Activated CD4-positive, alpha-beta memory T cell treated with anti-CD3 and anti-CD28 coated beads for 36 hours (primary cell): ENCODE measurements at places on chromosomes 5 and 9. TPM values are rescaled to one million over a fixed set of nuclear protein-coding genes. Genes with fewer than 3 reads are reported as not detected.

DNA sequence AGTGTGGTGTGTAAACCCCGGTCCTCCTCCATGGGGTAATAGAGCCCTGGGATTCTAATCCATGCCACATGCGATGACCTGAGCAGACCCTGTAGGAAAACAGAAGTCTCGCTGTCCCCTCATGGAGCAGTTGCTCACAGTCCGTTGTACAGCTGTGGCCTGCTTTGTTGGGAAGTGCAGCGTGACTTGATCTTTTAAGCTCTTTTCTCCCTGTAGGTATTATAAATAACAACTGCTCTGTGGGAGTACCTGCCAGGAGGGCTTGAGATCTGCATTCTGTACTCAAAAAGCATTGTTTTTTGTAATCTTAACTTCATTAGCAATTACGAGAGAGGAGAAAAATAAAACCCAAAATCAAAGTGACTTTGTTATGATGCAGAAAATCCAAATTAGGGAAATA, 17.3 kb downstream of the MEGF10 start:
- H3K36me3 ChIP-seq, result no peaks in the 10 kb centered on the region
- H3K27ac ChIP-seq, result no peak overlapping the region
- H3K4me1 ChIP-seq, result no peaks in the 10 kb centered on the region

- H3K27me3 ChIP-seq, result no peaks in the 10 kb centered on the region
- no peak overlapping the region for H3K27ac ChIP-seq
- H3K36me3 ChIP-seq, result no peaks in the 10 kb centered on the region
Measured at GRCh38 chr5:106780355-106780754, 890.4 kb downstream of the EFNA5 start.

GRCh38 chr9:131630205-131630831, 85.0 kb downstream of the PRRT1B start:
- peaks cover 43% of the 10 kb centered on the region for H3K36me3 ChIP-seq
- no peaks in the 10 kb centered on the region for H3K27me3 ChIP-seq
- H3K4me1 ChIP-seq, result peaks cover 59% of the 10 kb centered on the region
- peak overlapping the region; percentile 80 for H3K27ac ChIP-seq
- no peak overlapping the region for H3K4me3 ChIP-seq

- peak overlapping the region; percentile 49 for H3K27ac ChIP-seq
- H3K4me1 ChIP-seq, result peaks cover 48% of the 10 kb centered on the region
- H3K4me3 ChIP-seq, result peak overlapping the region; percentile 51
- H3K27me3 ChIP-seq, result peaks cover 7% of the 10 kb centered on the region
Measured at GRCh38 chr9:126471084-126471624, 142.6 kb upstream of the LMX1B start.

DNA sequence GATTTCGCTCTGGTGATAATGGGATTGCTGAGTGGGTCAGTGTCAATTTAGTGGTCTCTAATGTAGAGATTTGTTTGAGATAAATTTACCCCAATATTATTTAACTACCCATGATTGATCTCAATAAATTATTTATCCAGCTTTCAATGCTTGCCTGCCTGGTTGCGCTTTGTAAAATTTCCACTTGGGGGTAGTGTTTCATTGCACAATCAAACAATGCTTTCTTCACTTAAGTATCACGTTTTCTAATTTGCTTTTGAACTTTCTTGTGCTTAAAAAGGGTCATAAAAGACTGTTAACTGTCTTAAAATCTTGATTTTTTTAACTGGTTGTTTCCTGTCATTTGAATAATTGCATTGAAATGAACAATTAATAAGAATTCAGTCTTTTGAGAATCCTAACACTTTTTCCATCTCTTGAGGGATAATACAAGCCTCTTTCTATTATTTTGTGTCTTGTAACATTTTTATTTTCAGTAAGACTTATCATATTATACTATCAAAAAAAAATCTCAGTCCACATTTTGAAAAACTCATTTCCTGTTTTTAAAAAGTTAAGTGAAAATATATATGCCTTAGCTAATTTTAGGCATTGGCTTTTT, 18.7 kb downstream of the HSD17B4 start:
- no peaks in the 10 kb centered on the region for H3K27me3 ChIP-seq
- H3K4me1 ChIP-seq, result peaks cover 9% of the 10 kb centered on the region
- H3K4me3 ChIP-seq, result no peak overlapping the region
- H3K27ac ChIP-seq, result no peak overlapping the region

DNA sequence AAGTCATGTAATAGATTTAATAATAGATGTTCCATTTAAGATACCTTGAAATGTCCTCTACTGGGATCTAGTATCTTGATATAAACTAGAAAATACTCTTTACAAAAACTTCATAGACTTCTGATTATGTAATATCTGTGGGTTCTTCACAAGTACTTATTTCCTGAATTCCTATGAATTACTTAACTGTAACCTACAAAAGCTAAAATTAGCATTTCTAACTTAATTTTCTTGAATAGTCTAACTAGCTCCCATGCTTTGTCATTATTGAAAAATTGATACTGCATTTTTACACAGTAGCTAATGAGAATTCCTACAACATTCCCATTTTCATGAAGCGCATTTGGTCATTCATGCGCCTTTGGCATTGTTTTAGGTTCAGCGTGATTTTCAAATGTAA, 1828.2 kb downstream of the MAT2B start:
- no peaks in the 10 kb centered on the region for H3K4me1 ChIP-seq
- no peaks in the 10 kb centered on the region for H3K36me3 ChIP-seq
- no peaks in the 10 kb centered on the region for H3K27me3 ChIP-seq
- no peak overlapping the region for H3K27ac ChIP-seq
- no peak overlapping the region for H3K4me3 ChIP-seq
- DNase-seq, result no peak

- no peaks in the 10 kb centered on the region for H3K4me1 ChIP-seq
- no peak for DNase-seq
- H3K4me3 ChIP-seq, result no peak overlapping the region
- H3K27me3 ChIP-seq, result no peaks in the 10 kb centered on the region
Measured at GRCh38 chr5:179225387-179225786, 119.9 kb downstream of the ADAMTS2 start.

DNA sequence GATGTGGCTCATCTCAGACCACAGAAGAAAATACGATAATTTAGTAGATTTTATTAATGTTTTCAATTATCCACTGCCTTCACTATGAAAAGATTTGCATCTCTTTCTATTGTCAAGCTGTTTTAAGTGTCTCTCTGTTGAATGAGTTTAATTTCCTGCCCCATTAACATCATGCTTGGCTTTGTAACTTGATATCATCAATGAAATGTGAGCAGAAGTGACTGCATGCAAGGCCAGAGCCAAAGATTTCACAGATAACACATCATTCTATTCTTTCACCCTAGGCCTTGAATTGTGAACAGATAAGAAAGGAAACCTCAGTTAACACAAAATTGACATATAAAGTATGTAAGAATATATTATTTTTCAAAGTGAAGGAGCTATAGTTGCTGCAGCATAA, 986.4 kb upstream of the CDH18 start:
- no peak overlapping the region for H3K4me3 ChIP-seq
- H3K27me3 ChIP-seq, result no peaks in the 10 kb centered on the region
- H3K27ac ChIP-seq, result no peak overlapping the region

DNA sequence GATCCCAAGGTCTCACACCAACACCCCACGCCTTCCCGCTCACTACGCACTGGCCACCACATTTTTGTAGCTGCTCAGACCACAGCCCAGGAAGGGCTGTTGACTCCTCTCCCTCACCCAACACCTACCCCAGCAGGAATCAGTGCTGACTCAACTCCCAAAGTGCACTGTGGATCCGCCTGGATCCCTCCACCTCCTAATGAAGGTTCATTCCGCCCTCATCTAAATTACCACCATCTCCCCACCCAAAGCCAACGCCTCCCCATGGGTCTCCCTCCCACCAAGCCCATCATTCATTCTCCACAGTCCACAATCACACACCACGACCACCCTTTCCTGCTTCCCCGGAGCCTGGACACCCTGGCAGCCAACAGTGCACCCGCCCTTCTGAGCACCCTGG, 57.8 kb downstream of the OLFM1 start:
- H3K27ac ChIP-seq, result no peak overlapping the region
- peaks cover 21% of the 10 kb centered on the region for H3K27me3 ChIP-seq
- no peaks in the 10 kb centered on the region for H3K4me1 ChIP-seq
- no peak overlapping the region for H3K4me3 ChIP-seq

- H3K4me3 ChIP-seq, result no peak overlapping the region
- H3K4me1 ChIP-seq, result no peaks in the 10 kb centered on the region
- H3K36me3 ChIP-seq, result no peaks in the 10 kb centered on the region
- no peak for DNase-seq
- no peaks in the 10 kb centered on the region for H3K27me3 ChIP-seq
Measured at GRCh38 chr5:95251185-95251584, 33.7 kb downstream of the MCTP1 start.

DNA sequence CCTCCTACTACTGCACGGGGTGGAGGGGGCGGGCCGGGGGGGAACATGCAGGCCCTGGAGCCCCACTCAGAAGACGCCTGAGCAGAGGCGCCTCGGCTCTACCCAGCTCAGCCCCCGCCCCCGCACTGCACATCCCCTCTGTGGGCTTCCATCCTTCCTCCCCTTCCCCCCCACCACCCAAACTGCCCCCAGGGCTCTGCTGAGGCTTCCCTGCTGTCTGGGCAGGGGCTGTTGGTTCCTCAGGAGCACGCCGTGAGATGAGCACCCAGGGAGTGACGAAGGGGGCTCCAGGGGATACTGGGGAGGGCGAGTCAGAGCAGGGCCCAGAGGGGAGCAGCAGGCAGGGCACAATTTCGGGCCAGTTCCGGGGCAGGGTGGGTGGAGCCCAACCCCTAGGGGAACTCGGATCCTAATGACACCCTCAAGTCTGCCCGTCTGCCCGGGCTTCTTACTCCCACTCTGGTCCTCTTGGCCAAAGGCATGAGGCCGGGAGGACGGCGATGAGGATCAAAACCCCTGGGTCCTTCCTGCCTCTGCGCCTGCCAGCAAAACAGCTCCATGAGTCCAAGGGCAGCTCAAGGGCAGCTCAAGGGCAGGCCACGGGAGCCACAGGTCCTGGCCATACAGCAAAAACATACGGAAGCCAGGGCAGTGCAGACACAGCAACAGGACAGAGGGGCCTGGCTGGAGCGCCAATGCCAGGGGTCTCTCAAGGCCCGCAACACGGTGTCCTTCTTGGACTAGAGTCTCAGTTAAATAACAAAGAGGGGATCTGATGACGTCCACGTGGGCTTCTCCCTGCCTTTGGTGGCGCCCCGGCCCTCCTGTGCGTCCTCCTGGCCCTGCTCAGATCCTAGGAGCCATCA, 200.9 kb downstream of the AUH start:
- no peak overlapping the region for H3K4me3 ChIP-seq
- H3K27me3 ChIP-seq, result no peaks in the 10 kb centered on the region
- H3K4me1 ChIP-seq, result peaks cover 59% of the 10 kb centered on the region
- H3K27ac ChIP-seq, result peak overlapping the region; percentile 49
- peak; percentile 8 for DNase-seq
- H3K36me3 ChIP-seq, result peaks cover 2% of the 10 kb centered on the region

GRCh38 chr9:102778746-102779145, 216.4 kb upstream of the CYLC2 start:
- no peaks in the 10 kb centered on the region for H3K36me3 ChIP-seq
- H3K4me3 ChIP-seq, result no peak overlapping the region
- H3K27ac ChIP-seq, result no peak overlapping the region
- H3K4me1 ChIP-seq, result no peaks in the 10 kb centered on the region
- DNase-seq, result no peak

DNA sequence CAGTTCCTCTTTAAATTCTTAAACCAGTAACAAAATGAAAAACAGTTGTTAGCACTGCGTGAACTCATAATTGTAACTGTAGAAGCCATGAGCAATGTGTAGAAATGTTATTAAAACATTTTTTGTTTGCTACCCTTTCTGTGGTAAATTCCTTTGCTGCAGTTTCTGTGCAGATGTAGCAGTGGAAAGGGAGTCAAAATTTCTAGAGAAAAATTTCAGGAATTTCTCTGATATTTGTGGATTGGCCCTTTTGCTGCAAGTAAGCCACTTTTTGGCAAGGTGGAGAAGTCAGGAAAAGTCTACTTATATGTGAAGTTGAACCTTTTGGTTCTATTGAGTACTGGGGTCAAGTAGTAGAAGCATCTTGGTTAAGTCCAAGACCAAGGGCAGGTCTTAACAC, 10.1 kb downstream of the FBXL7 start:
- no peak for DNase-seq
- H3K4me1 ChIP-seq, result no peaks in the 10 kb centered on the region
- no peak overlapping the region for H3K27ac ChIP-seq
- no peaks in the 10 kb centered on the region for H3K36me3 ChIP-seq
- no peak overlapping the region for H3K4me3 ChIP-seq
- no peaks in the 10 kb centered on the region for H3K27me3 ChIP-seq

DNA sequence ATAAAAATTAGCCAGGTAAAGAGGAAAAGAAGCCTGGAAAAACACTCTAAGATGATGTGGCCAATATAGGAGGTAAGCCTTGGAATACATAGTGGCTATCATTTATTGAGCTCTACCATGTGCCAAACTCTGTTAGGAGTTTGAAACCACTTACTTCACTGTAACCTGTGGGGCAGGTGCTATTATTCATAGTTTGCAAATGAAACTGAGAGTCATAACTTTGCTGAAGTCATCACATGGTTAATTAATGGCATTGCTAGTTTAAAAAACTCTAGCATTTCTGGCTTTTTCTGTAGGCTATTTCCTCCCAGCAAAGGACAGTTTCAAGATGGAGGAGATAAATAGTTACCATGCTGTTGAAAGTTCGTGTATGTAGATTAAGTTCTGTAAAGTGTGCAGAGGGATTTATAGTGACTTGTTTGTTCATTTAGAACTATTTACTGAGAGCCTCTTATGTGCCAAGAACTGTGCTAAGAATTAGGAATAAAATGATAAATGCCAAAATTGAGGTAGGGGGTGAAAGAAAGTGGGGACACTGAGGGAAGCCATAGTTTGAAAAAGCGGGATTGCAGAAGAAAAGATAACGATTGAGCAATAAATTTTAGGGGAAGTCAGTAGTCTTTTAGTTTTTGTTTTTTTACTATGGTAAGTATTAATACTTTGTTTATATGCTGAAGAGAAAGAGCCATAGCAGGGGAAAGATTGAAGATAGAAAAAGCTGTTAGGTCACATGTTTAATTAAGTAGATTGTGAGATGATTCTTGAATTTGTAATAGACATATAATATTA, 57.2 kb downstream of the WDR70 start:
- no peaks in the 10 kb centered on the region for H3K27me3 ChIP-seq
- H3K4me3 ChIP-seq, result no peak overlapping the region
- H3K36me3 ChIP-seq, result peaks cover 10% of the 10 kb centered on the region
- H3K27ac ChIP-seq, result no peak overlapping the region
- peaks cover 12% of the 10 kb centered on the region for H3K4me1 ChIP-seq

GRCh38 chr9:21392270-21392669, 7.1 kb upstream of the IFNA2 start:
- peaks cover 11% of the 10 kb centered on the region for H3K4me1 ChIP-seq
- DNase-seq, result no peak
- H3K27me3 ChIP-seq, result peaks cover 52% of the 10 kb centered on the region
- H3K4me3 ChIP-seq, result no peak overlapping the region

- no peak overlapping the region for H3K4me3 ChIP-seq
- H3K36me3 ChIP-seq, result no peaks in the 10 kb centered on the region
- no peaks in the 10 kb centered on the region for H3K4me1 ChIP-seq
- DNase-seq, result no peak
Measured at GRCh38 chr9:72119853-72120252, 29.4 kb upstream of the GDA start.

Gene ZNF79
- total RNA-seq, result 9.7 TPM

Gene TBCA
- total RNA-seq, result 220 TPM

Gene NFIB
- not detected for total RNA-seq

Gene DNM1
- total RNA-seq, result 0.63 TPM

Gene DDX4
- total RNA-seq, result not detected

Gene GAS1
- total RNA-seq, result 0.26 TPM

Gene PFN3
- total RNA-seq, result not detected

Gene MXD3
- 33.4 TPM for total RNA-seq

Gene CHSY3
- not detected for total RNA-seq

Gene STXBP1
- 27.3 TPM for total RNA-seq

Gene SPINK4
- not detected for total RNA-seq

Gene TERT
- total RNA-seq, result 4.7 TPM

Gene IFNA13
- total RNA-seq, result not detected

Gene NRG2
- not detected for total RNA-seq
